ENCODE measurements at places on chromosomes 1 and 21.

DNA sequence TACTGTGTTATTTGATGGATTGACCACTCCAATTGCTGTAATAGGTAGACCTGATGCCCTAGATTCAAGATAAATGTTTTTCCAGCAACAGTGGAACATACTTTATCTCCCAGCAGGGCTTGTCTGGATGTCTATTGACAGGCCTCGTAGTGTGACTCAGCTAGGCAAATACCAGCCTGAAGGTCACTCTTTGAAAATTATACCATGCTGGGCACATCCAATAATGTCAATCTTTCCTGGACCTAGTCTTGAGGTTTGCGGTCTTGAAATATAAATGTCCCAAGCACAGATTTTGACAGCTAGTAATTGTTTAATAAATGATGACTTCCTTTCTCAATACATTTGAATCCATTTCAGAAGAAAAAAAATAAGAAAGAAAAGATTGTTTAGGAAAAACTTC, 1138.0 kb upstream of the TMPRSS15 start:
- DNase-seq = no peak

DNA sequence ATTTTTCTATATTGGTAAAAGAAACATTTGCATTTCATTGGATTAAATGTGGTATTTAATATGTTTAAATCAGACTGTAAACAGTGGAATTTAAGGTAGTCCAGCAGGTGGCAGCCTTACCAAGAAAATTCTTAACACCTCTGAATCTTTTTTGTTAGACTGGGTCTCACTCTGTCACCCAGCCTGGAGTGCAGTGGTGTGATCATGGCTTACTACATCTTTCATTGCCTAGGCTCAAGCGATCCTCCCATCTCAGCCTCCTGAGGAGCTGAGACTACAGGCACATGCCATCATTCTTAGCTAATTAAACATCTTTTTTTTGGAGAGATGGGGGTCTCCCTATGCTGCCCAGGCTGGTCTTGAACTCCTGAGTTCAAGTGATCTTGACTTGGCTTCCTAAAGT, 98.8 kb downstream of the RABGAP1L start:
- DNase-seq = peak; percentile 51

DNA sequence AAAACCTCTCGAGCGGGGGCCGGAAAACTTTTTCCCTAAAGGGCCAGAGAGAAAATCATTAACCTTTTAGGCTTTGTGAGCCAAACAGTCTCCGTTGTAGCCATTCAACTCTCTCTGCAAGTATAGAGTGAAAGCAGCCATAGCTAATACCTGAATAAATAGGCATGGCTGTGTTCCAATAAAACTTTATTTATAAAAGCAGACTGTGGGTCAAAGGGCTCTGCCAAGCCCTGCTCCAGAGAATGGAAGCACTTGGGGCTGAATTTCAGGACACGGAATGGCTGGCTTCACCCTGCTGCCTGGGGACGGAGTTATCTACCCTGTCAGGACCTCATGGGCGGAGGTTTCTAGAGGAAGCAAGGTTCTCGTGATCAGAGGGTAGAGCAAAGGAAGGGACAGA, 92.7 kb downstream of the CASZ1 start:
- DNase-seq = no peak

DNA sequence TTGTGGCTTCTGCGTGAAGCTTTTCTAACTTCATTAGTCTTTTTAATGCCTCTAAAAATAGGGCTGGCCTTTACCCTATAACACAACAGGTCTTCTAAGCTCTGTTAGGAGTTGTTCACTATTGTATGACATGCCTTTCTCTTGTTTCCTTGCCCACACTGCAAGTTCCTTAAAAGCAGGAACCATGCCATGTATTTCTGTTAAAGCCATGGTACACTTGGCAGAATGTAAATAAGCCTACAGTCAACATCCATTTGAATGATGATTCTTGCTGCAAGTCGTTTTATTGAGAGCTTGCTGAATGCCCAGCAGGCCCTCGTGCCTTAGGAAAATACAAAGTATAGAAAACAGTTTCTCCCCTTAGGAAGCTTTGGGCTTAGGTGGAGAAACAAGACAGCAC, 214.6 kb downstream of the DUSP10 start:
- DNase-seq = no peak

DNA sequence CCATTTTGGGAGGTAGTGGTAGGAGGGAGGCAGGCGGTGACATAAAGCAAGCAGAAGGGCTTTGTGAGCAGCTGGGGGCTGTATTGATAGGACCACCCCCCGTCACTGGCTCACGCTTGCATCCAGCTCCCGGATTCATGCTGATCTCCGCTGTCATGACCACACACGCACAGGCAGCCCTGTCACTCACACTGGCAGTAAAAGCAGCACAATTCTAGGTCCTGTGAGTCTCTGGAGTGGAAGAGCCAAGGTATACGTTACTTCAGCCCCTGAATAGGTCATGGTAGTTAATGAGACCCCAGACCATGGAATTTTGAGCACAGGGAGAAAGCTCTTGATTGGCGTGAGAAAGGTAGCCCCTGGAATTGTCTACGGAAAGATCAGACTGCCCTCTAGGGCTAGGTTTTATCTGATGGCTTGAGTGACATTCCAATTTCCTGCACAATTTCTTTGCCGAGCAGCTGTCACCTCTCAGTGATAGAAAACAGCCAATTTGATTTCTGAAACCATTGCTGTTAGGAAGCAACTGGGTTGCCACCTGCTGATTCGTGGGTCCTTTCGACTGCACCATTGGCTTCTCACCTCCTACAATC, 5.4 kb downstream of the OR2B11 start:
- no peak for DNase-seq

GRCh38 chr1:3729594-3730542, 22.4 kb upstream of the CCDC27 start:
- no peak for DNase-seq

GRCh38 chr21:43712268-43712942, 6.5 kb upstream of the PDXK start:
- DNase-seq = no peak

- no peak for DNase-seq
Measured at GRCh38 chr1:204634260-204634910, 51.2 kb downstream of the LRRN2 start.

DNA sequence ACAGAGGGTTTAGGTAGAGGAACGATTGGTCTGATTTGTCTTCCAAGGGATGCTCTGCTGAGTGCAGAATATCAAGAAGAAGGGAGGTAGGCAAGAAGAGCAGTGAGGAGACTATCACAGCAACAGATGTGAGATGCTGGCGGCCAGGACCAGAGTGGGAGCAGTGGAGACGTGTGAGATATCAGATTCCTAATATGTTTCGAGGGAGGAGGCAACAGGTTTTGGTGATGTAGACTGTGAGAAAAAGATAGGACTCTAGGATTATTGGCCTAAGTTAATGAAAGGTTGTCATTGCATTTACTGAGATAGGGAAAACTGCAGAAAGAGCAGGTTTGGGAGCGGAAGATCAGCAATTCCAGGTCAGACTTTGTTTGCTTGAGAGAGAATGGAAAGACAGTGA, 182.9 kb downstream of the FMN2 start:
- DNase-seq = no peak
